ENCODE measurements at places on chromosomes 16 and 17. TPM values are rescaled to one million over a fixed set of nuclear protein-coding genes. Genes with fewer than 3 reads are reported as not detected.

SLC52A1 gene
- total RNA-seq = not detected

CDIPT gene
- 81.8 TPM for total RNA-seq

ARHGDIA gene
- 101 TPM for total RNA-seq

DLX3 gene
- total RNA-seq = 6.5 TPM

CACNG3 gene
- not detected for total RNA-seq

RNF43 gene
- not detected for total RNA-seq

METTL2A gene
- 27.0 TPM for total RNA-seq

LGALS3BP gene
- total RNA-seq = 5.5 TPM

CDRT4 gene
- total RNA-seq = 6.3 TPM

CCL16 gene
- not detected for total RNA-seq

KRT25 gene
- total RNA-seq = not detected

CCL17 gene
- not detected for total RNA-seq

THRA gene
- total RNA-seq = 24.0 TPM

NGFR gene
- total RNA-seq = 0.11 TPM

SBK1 gene
- not detected for total RNA-seq

HS3ST3A1 gene
- 5.9 TPM for total RNA-seq

KRTAP4-5 gene
- not detected for total RNA-seq

STH gene
- total RNA-seq = not detected

KRT40 gene
- total RNA-seq = not detected

RND2 gene
- 0.78 TPM for total RNA-seq

FAM171A2 gene
- 0.91 TPM for total RNA-seq

AARS1 gene
- total RNA-seq = 115 TPM

NPTX1 gene
- total RNA-seq = 0.11 TPM

CHST5 gene
- 0.13 TPM for total RNA-seq
